ENCODE measurements at places on chromosomes 6 and 20. TPM values are rescaled to one million over a fixed set of nuclear protein-coding genes. Genes with fewer than 3 reads are reported as not detected.

The VWA7 gene
- total RNA-seq = 6.1 TPM

The SLC4A11 gene
- 2.6 TPM for total RNA-seq

The ZC3H12D gene
- 4.3 TPM for total RNA-seq

The ISM1 gene
- total RNA-seq = not detected

The BMP2 gene
- 25.3 TPM for total RNA-seq

Data from colonic mucosa (tissue), 4 donors.